GM23338 (cell line): ENCODE measurements at places on chromosomes 3 and 15. TPM values are rescaled to one million over a fixed set of nuclear protein-coding genes. Genes with fewer than 3 reads are reported as not detected.

RBP2 gene
- not detected in 2 replicates for polyA plus RNA-seq

DNA sequence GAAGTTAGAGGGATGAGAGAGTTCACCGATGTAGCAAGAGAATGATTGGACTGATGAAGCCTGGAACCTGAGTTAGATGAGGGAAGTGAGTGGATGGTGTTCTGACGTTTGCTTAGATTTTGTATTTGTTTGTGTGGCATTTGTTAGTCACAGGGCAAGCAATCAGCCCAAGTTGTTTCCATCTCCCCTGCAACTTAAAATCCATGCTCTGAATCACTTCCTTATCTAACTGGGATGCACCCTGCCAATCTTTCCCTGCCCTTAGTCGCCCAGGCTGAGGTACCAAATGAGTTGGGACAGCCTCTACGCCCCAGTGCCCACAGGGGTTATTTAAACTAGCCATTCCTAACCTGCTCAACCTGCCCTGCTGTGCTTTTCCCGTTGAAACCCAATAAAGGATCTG is 12.6 kb downstream of the PAQR5 start:
- no peak for DNase-seq

DNA sequence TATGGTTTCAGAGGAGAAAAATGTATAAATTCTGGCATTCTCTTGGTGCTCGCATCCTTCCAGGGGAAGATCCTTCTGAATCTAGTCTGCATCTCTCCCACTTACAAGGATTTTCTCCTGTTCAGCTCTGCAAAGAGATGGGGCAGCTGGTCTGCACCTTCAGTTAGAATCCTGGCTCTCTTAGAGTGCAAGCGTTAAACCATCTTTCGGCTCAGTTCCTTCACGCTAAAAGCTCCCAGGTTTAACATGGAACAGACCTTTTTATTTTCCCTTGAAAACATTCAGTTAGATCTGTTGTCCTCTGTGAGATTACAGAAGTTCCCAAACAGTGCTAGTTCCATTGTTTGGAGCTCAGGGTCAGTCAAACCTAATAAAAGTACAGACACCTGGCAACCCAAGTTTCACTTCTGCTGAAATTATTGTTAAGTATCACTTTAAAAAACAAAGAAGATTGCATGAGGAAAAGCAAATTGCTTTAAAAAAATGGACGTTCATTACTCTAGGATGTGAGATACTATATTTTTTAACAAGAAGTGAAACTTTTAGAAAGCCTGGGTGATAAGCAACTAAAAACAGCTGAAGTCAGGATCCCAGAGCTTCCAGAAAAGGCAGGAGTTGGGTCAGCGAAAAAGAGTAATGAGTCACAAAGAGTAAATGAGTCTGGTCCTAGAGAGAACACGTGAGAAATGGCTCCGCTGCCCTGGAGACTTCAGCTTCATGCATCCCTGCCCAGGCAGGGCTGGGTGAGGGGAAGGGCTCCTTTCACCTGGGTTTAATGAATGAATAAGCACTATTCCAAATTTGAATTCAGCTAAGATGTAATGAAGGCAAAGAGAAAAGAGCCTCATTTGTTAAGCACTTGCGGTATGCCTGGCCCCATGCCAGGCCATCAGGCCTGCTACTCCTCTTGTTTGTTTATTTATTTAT is 63.3 kb downstream of the ABTB1 start:
- no peak for DNase-seq

COL6A5 gene
- polyA plus RNA-seq: 0.05 TPM in 1 of 2 replicates, not detected in the other

GAP43 gene
- 46.9 and 48.1 TPM in 2 replicates for polyA plus RNA-seq

GRCh38 chr3:160982491-160982890 is 122.7 kb downstream of the B3GALNT1 start:
- no peak for DNase-seq

DNA sequence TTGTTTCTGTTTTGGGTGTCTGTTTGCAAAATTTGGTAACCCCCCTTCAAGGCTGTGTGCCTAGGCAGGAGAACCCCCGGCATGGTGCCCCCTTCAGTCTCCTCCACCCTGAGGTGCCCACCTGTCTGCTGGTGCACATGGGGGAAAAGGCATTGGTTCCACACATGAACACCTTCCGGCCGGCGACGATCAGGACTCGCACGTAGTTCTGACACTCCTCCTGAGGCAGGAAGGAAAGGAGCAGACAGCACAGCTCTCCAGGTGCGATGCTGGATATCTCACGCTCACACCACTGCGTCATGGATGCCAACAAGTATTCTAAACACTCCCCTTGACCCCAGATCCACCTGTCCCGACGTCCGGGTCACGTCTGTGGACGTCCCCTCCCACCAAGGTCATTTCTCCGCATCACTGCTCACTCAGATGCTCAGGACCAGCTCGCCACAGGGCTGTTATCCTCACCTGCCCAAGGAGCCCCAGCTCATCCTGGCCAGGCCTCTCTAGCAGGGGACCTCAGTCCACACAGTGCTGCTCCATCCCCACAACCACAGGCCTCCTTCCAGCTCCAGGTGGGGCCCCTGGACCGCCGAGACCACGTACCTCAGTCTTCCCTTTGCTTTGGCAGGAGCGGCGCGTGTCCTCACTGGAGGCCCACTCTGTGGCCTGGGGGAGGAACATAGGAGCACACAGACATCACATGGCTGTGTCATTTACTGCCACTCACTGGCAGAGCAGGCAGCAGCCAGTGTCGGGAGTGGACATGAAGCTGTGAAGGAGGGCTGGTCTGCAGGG is 99.0 kb downstream of the SEMA5B start:
- no peak for DNase-seq

- DNase-seq: no peak
Observed at GRCh38 chr15:95457520-95457919, 873.0 kb upstream of the NR2F2 start.

GRCh38 chr3:58998476-58999117 is 51.2 kb downstream of the CFAP20DC start:
- no peak for DNase-seq

DNA sequence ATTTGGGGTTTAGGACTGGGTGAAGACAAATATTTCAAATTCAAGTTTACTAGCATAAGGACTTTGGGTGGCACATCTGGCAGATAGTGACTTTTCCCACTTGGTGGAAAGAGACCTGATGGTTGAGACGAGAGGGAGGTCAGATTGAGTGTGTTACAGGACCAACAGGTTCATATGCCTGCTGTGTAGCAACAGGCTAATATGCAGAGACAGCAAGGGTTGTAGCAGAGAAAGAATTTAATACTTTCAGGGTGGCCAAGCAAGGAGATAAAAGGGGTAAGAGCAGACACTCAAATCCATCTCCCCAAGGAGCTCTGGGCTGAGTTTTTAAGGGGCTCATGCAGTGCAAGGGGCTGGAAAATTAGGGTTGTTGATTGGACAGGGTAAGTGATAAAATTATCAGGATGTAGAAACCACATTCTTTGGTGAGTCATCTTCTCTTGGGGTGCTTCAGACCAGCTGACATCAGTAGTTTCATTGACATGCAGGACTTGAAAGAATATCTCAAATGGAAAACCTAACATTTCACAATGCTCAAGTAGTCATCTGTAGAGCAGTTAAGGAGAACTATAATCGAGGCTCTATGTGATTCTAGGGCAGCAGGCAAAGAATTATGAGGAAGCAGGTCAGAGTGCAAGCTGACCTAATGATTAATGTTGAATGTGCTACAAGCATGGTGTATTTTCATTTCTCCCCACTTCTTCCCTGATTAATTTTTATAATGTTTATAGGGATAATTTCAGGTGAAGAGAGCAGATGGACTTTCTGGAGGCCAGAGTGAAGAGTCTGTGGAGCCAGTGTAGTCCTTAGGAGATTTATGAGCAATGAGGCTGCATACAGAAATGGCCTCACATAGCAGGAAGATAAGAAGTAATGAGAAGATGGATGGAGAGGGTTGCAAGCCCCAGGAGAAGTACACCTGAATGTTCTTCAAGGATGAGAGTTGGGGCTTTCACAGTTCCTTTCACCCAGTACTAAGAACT is 13.7 kb downstream of the FOXB1 start:
- no peak for DNase-seq

DNA sequence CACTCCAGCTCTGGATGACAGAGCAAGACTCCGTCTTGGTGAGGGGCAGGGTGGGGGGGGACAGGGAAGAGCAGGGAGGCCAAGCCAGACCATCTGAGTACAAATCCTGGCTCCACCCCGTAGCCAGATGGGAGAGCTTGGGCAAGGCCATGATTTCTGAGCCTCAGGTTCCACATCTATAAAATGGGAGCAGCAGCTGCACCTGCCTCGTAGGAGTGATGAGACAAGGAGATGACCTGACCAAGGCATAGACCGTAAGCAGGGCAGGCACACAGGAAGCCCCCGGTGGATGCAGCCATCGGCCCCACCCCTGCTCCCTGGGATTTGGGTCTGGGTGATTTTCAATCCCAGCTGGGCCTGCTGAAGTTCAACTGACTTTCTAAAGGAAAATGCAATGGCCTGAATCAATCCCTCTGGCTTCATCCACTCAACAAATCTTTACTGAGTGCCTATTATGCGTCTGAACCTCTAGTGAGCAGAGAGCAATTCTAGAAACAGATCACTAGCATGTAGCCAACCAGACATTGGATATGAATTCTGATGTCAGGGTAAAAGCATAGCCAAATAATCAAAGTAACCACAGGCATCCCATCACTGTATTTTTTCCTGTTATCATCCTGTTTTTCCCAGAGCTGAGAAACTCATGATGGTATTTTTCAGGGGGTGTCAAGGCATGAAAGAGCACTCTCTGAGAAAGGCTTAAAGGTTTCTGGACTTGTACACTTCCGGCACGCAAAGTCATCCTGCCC is 141.2 kb downstream of the NUP210 start:
- DNase-seq: no peak

CCDC39 gene
- polyA plus RNA-seq: 1.6 and 2.6 TPM in 2 replicates

DNA sequence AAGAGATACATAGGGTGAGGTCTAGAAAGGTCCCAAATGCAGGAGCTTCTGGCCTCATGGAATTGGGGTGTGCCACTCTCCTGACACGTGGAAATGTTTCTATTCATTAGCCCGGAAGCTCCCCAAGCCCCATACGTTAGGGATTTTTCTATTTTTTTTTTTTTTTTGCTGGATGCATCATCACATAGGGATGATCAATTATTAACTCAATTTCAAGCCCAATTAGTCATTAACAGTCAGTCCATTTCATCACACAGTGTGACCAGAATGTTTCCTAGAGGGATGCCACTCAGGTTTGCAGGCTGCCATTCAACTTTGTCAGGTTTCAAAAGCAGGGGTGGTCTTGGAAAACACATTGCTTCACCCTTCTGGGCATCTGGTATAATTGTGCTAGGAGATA is 40.7 kb upstream of the MKRN3 start:
- no peak for DNase-seq

ZNF660 gene
- 5.4 and 5.9 TPM in 2 replicates for polyA plus RNA-seq

PP2D1 gene
- 0.40 and 0.42 TPM in 2 replicates for polyA plus RNA-seq

SH2D7 gene
- 0.31 and 0.33 TPM in 2 replicates for polyA plus RNA-seq

- no peak for DNase-seq
Observed at GRCh38 chr3:98772022-98772421, 8.9 kb downstream of the ST3GAL6 start.

DNA sequence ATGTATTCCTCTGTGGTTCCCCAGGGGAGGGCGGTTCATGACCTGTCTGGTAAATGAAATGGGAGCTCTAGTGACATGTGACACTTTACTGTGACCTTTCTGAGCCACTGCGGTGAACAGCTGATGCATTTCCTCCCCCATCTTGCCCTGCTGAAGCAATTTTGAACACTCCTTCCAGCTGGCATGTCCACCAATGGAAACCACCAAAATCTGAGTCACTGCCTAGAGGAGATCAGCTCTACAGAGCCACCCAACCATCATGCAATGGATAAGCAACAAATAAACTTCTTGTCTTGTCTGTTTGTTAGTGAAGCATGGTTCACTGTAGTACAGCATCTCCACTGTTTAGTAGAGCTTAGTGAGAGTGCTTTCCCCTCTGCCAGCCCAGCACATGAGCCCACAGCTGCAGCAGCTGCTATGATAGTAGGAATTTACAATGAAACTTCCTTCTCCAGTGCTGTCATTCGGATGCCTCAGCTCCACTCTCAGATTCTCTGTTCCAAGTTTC is 479.4 kb downstream of the NTRK3 start:
- no peak for DNase-seq

RHOV gene
- polyA plus RNA-seq: 3.0 and 4.4 TPM in 2 replicates

- no peak for DNase-seq
Observed at GRCh38 chr15:89307791-89308190, 26.8 kb downstream of the POLG start.

DNA sequence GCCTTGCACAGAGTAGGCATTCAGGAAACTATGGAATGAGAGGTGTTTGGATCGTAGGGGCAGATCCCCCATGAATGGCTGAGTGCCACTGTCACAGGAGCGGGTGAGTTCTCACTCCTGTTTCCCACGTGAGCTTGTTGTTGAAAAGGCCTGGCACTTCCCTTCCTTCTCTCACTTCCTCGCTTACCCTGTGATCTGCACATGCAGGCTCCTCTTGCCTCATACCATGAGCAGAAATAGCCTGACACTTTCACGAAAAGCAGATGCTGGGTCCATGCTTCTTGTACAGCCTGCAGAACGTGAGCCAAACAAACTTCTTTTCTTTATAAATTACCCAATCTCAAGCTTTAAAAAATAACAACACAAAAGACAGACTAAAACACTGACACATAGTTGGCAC is 55.4 kb downstream of the AGBL1 start:
- DNase-seq: no peak

GRCh38 chr3:197302696-197303341 is 4.4 kb upstream of the DLG1 start:
- DNase-seq: no peak

DNAJA4 gene
- polyA plus RNA-seq: 5.0 and 5.4 TPM in 2 replicates

- DNase-seq: no peak
Observed at GRCh38 chr3:48915296-48915695, 3.3 kb upstream of the ARIH2 start.

LOXL1 gene
- 6.9 and 10.3 TPM in 2 replicates for polyA plus RNA-seq

GRCh38 chr3:46667061-46667621 is 26.3 kb downstream of the ALS2CL start:
- DNase-seq: no peak

SPATA12 gene
- polyA plus RNA-seq: 0.65 and 0.70 TPM in 2 replicates

GRCh38 chr15:84811828-84812227 is 5.3 kb upstream of the ALPK3 start:
- DNase-seq: no peak

DNA sequence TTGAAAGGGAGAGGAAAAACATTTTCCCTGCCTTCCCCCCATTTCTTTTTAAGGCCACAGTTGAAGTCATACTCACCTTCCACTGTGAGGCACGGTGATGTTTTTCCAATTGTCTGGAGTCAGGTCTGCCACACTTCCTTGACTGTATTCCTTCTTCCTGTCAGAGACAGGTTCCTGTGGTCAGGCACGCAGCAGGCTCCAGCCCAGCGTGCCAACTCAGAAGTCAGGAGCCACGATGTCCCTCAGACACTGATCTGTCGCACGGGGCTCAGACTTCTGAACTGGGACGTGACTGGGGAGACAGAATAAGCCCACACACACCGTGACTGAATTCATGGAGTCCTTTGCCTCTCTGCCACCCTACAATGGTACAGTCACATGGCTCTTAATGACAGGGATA is 41.2 kb upstream of the ADAMTS9 start:
- no peak for DNase-seq

KLHDC8B gene
- polyA plus RNA-seq: 4.7 and 5.5 TPM in 2 replicates

TMEM44 gene
- 9.4 and 10.0 TPM in 2 replicates for polyA plus RNA-seq
